ENCODE measurements at places on chromosomes 13 and 19.

GRCh38 chr19:3112375-3113099 lies 18.4 kb downstream of the GNA11 start:
- no peak overlapping the region for H3K4me3 ChIP-seq
- H3K36me3 ChIP-seq = no peaks in the 10 kb centered on the region
- no peaks in the 10 kb centered on the region for H3K4me1 ChIP-seq
- H3K27ac ChIP-seq = no peak overlapping the region
- no peak for DNase-seq
- H3K27me3 ChIP-seq = no peaks in the 10 kb centered on the region

DNA sequence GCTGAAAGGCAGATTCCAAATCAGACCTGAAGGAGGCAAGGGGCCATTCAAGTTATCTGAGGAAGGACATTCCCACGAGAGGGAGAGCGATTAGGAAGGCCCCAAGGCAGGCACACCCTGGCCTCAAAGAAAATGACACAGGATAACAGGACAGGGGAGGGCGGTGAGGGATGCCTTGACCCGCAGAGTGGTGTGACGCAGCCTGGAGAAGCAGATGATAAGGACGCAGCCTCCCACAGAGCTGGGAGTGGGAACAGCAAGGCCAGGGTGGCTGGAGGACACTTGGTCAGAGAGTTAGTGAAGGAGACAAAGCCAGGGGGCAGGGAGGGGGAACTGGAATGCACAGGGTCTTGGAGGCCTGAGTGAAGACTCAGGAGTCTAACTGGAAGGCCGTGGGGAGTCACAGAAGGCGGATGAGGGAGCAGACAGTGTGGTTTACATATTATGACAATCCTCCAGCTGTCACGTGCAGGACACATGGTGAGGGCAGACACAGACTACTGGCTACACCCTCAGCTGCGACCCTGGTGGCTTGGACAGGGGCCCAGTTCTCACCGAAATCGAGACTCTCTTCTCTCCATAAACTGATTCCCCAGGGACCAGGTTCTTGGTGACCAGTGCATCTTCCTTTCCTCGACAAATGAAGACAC lies 5.8 kb upstream of the DYRK1B start:
- H3K4me3 ChIP-seq = no peak overlapping the region
- no peak overlapping the region for H3K27ac ChIP-seq
- peaks cover 2% of the 10 kb centered on the region for H3K4me1 ChIP-seq
- no peaks in the 10 kb centered on the region for H3K27me3 ChIP-seq
- no peaks in the 10 kb centered on the region for H3K36me3 ChIP-seq

DNA sequence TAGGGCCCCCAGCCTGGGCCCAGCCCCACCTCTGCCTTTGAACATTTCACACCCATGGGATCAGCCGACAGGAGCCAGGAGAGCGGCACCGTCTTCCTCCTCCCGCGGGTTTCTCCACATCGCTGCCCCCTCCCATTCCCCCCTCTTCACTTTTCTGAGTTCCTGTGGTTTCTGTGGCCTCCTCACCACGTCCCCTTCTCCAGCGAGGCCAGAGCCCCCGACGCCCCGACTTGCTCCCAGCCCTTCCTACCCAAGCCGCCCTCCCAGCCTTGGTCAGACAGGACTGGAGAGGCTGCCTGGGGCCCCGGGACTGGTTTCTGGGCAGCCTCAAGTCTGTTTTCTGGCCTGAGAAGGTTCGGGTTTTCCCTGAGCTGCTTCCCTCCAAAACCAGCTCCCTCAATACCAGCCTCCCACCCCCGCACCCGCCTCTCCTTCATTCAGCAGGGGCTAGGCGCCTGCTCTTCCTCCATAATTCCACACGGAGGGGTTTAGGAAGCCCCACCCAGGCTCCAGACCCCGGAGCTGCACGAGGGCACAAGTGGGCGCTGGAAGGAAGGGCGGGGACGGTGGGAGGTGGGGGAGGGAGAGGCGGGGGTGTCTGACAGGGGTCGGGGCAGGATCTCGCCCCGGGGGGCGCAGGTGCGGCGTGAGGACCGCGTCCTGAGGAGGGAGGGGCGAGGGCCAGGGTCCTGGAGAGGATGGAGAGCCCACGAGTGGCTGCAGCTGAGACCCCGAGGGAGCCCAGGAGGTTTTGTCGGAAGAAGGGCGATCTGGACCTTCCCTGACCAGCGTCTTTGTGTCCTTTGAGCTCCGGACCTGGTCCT lies 4.0 kb upstream of the SIGLEC10 start:
- H3K4me3 ChIP-seq = no peak overlapping the region
- H3K4me1 ChIP-seq = no peaks in the 10 kb centered on the region
- no peaks in the 10 kb centered on the region for H3K27me3 ChIP-seq
- H3K27ac ChIP-seq = no peak overlapping the region

- no peaks in the 10 kb centered on the region for H3K36me3 ChIP-seq
- DNase-seq = no peak
- H3K4me3 ChIP-seq = no peak overlapping the region
- no peak overlapping the region for H3K27ac ChIP-seq
- no peaks in the 10 kb centered on the region for H3K27me3 ChIP-seq
- no peaks in the 10 kb centered on the region for H3K4me1 ChIP-seq
Observed at GRCh38 chr13:25493931-25494640, 122.3 kb downstream of the ATP8A2 start.

DNA sequence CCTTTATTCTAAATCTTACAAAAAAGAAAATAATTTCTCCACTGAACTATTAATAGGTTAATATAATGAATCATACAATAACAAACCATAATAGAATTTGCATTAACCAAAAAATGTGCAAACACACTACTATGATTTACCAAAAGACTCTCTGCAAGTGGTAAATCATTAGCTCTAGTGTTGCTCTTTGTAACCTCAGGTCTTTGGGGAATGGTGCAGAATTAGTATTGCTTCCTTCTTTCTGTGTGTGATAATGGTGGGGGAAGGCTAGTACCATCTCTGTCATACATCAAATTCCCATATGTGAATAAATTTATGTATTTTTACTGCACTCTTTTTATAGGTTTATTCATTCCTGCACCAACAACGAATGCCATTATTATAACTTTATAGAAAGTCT lies 105.1 kb downstream of the COG6 start:
- no peak overlapping the region for H3K27ac ChIP-seq
- no peaks in the 10 kb centered on the region for H3K27me3 ChIP-seq
- no peak overlapping the region for H3K4me3 ChIP-seq

DNA sequence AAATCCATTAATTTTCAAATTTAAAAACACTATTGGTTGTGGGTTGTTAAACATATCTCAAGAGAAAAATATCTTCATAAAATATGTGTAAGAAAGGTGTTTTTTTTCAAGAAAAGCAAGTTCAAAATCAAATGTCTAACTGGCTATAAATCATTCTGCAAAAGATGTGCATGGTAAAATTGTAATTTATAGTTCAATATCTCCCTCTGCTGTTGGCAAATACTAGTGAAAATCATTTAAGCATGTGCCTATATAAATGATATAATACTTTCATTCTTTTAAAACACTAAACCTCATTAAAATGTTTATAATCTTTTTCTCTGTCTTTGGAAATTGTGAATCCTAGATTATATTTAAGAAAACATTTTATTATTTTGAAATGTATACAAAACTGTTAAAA lies 17.2 kb upstream of the SLITRK6 start:
- H3K27me3 ChIP-seq = no peaks in the 10 kb centered on the region
- H3K27ac ChIP-seq = no peak overlapping the region
- no peaks in the 10 kb centered on the region for H3K36me3 ChIP-seq
- H3K4me3 ChIP-seq = no peak overlapping the region

DNA sequence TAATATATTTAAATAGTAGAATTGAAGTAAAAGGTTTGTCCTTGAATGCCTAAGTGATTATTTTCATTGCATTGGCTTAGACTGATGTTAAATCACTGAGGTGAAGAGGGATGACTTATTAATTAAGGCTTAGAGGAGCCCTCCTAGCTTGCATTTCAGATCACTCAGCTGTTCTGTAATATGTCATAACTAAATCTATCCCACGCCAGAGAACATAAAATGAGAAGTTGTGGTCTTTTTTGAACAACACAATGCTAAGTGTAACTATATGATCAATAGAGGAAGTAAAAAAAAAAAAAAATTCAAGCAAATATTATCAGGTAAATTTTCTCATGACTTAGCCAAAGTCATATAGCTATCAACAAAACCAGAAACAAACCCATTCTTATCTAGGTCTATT lies 752.2 kb downstream of the GPC5 start:
- no peak overlapping the region for H3K27ac ChIP-seq
- H3K4me1 ChIP-seq = no peaks in the 10 kb centered on the region
- no peaks in the 10 kb centered on the region for H3K27me3 ChIP-seq
- no peaks in the 10 kb centered on the region for H3K36me3 ChIP-seq
- no peak overlapping the region for H3K4me3 ChIP-seq

DNA sequence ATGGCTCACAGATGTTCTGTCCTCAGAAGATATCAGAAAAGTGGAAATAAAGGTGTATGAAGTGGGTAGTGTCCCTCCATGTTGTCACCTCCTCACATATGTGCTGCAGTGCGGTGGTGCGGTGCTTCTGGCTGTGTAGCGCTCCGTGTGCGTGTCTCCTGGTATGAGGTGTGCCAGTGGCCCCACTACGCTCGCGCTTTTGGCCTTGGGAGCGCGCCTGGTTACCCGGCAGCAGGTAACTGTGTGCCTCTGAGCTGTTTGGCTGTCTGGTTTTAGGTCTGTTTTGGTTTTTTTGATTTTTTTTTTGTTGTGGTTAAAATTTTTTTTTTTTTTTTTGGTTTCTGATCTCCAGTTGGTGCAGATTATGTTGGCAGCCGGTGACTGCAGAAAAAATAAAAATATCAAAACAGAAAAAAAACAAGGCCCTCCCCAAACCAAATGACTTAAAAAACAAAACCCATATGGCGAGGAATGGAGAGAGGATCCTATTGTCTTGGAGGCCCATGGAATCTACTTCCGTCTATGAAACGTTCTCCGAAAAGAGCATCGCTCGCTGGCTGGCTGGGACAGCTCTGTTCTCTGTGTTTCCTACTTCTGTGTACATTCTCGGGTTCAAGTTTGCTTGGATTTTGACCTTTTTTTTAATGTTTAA lies 7.9 kb downstream of the HNRNPL start:
- no peaks in the 10 kb centered on the region for H3K4me1 ChIP-seq
- H3K36me3 ChIP-seq = no peaks in the 10 kb centered on the region
- no peak overlapping the region for H3K27ac ChIP-seq
- H3K27me3 ChIP-seq = no peaks in the 10 kb centered on the region
- no peak overlapping the region for H3K4me3 ChIP-seq
- DNase-seq = no peak
